ENCODE measurements at places on chromosomes 16 and 17.
A peak's percentile ranks its signal among the peaks of the same experiment; 100 is the strongest.

DNA sequence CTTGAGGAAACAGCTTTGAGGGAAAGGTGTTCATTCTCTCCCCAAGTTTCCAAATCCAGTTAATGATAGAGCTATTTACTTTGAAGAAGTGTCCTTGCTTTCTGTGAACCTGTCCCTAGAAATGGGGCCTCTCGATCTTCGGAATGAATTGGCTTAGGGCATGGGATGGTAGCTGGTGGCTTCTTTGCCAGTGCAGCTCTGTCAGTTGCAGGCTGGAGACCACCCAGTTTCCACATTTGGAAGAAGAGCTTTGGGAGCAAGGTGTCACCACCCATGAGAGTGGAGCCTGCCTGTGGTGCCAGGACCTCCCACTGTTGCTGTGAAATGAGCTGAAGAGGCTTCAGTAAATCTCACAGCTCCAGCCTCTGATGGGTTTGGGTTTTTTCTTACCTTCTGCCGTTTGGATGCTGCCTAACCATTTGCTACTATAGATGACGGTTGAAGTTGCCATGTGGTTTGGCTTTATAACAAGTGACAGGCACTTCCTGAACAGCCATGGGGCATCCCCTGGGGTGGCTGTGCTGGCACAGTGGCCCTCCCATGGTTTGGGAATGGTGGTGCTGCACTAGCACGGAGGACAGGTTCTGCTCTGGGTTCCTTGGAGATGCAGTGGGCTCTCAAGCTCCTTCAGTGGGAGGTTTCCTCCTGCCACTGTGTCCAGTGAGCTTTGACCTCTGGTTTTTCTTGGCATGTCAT is 19.5 kb upstream of the SLC5A10 start:
- no peak for DNase-seq

DNA sequence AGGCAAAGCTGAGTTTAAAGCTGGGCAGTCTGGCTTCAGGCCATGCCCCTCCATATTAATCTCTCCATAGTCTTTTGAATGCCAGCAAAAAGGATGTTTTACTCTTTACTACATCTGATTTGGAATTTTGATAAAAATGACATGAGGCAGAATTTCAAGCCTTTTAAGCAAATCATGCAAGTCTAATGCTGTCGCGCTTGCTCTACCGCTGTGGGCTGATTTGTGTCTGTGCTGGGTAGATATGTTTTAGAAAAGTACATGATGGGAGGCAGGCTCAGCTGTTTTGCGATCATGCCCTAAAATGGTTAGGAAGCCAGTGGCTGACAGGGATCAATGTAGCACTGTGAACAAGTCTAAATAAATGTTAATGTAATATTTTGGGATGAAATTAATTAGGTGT is 311.9 kb downstream of the CA10 start:
- no peak for DNase-seq

DNA sequence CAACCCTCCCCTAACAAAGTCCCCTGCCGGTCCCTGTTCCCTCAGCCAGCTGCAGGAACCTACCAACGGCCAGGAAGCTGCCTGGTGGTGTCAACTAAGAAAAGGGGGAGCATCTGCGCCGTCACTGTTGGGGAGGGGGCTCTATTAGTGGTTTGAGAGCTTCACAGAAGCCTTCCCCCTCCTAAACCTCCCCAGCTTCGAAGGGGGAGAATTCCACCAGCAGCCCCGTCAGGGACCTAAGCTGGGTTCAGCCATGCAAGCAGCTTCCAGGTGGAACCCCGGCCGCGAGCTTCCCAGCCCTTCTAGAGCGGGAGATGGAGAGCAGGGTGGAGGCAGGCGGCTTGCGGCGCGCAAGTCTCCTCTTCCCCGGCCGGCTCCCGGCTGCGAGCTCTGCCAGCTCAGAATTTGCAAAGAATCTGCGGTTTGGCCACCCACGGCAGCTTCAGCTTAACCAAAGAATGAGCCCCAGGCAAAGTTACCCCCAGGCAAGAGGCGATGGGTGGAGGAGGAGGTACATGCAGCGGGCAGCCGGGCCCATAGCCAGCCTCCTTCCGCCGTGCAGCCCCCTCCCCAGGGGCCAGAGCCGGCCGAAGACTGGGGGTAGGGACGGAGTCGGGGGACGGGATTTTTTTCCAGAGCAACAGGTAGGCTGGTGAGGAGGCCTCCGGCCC is 33.7 kb downstream of the DDX19A start:
- DNase-seq, result peak; percentile 66

DNA sequence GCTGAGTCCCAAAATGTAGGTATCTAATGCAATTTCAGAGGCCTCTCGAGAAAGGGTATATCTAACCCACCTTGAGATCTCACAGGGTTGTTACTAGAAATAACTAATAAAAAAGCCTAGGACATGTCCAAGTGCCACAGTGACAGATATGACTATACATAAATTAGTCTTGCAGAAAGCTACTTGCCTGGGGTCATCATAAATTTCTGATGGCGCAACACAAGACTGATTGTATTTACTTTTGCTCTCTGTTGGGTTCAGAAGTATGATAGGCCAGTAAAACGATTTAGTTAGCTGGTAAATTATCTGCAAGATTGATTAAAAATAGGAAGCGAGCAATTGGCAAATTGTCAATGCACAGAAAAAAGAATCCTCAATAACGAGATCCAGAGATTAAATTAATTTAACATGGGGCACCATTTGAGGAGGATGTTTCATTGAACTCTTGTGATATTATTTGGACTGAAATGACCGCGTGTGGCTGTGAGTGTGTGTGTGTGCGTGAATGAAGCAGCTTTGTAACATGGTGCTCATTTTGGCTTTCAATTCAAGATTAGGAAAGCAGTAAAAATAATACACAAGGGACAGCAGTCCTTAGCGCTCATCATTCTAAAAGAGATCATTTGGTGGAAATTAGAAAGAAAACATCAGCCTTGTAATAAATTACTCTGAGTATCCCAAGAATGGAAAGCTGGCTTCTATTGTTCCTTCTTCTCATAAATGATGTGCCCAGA is 157.4 kb upstream of the ZFHX3 start:
- no peak for DNase-seq

DNA sequence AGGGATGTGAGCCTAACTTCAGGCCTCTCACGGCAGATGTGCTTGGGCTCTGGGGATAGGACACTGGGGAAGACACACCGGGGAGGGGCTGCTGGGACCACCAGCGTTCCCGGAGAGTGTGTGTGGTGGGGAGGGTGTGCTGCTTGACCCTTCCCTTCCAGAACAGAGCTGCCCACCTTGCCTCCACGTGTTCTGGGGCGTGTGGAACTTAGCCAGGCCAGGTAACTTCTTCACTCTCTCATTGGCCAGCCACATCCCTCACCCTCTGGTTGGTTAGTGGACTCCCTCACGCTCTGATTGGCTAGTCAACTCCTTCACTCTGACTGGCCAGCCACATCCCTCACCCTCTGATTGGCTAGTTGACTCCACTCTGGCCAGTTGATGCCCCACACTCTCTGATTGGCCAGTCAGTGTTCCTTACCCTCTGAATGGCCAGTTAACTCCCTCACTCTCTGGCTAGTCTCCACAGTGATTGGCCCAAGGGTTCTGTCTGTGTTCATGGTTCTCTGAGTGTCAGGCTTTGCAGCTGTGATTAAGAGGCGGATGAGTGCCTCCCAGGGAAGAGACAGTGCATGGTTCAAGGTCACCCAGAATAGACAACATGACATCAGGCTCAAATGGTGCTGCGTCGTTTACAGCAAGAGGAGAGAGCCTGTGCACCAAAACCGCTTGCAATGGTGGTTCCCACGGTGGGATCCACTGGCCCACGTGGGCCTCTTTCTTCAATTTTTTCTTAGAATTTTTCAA is 10.0 kb downstream of the TMEM235 start:
- DNase-seq, result no peak

GRCh38 chr16:53035176-53035942 is 17.3 kb downstream of the CHD9NB start:
- no peak for DNase-seq

- DNase-seq, result no peak
Observed at GRCh38 chr17:2181897-2182448, 121.6 kb downstream of the SMG6 start.

DNA sequence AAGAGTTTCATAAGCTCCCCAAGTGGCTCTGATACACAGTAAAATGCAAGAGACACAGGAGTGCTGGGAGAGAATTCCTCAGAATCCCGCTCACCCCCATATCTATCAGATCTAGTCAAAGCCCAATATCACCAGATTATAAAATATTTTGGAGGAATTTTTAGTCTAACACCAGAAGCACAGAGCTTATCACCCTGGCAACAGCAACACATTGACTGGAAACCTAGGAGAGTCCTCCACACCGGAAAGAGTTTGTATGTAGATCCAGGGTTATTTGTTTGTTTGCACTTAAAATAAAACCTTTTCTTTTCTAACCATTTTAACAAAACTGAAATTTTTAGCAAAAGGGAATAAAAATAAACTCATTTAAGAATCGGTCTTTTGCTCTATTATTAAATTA is 7.2 kb downstream of the SOX9 start:
- no peak for DNase-seq

DNA sequence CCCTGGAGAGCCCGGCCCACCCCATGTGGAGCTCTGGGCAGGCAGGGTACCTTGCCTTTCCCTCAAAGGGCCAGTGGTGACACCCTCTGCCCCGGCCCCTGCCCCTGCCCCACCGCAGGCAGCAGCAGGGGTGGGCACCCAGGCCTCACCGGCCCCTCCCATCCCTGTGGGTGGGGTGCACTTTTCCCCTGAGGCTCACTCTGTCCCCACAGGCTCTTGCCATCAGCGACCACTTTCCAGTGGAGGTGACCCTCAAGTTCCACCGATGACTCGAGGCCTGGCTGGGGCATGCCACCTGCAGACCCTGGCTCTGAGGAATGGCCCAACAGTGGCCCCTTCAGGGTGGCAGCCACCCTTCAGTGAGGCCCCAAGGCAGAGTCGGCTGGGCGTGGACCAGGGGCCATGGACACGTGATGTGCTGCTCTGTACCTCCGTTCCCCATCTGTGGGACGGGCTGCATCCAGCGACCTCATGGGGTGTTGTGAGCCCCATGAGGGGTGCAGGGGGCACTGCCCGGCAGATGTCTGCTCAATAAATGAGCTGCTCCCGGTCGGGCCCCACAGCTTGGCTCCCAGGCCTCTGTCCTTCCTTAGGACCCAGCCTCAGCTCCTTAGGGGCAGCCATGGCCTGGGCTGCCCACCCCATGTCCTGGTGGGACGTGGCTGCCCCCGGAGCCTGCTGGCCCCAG is 2.0 kb downstream of the DNASE1L2 start:
- no peak for DNase-seq

Data from GOT3 (cell line).